ENCODE measurements at places on chromosomes 16 and 17.

GRCh38 chr17:21119247-21119918, 7.4 kb upstream of the DHRS7B start:
- peak; percentile 27 for DNase-seq

DNA sequence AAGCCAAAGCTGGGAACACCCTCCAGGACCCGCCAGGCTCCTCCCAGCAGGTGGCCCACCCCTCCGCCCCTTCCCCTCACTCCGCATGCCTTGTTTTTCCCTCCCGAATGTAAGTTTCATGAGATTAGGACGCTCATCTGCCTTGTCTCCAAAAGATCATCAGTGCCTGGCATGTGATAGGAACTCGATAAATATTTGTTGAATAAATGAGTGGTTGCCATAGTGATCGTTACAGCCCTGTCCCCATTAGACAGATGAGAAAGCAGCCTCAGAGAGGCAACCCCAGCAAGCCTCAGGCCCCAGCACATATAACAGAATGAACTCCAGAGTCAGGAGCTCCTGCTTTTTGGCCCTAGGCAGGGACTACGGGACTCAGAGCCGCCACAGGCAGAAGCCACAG, 5.0 kb downstream of the CAMKK1 start:
- no peak for DNase-seq

GRCh38 chr16:18827890-18828289, 26.5 kb upstream of the ARL6IP1 start:
- no peak for DNase-seq

DNA sequence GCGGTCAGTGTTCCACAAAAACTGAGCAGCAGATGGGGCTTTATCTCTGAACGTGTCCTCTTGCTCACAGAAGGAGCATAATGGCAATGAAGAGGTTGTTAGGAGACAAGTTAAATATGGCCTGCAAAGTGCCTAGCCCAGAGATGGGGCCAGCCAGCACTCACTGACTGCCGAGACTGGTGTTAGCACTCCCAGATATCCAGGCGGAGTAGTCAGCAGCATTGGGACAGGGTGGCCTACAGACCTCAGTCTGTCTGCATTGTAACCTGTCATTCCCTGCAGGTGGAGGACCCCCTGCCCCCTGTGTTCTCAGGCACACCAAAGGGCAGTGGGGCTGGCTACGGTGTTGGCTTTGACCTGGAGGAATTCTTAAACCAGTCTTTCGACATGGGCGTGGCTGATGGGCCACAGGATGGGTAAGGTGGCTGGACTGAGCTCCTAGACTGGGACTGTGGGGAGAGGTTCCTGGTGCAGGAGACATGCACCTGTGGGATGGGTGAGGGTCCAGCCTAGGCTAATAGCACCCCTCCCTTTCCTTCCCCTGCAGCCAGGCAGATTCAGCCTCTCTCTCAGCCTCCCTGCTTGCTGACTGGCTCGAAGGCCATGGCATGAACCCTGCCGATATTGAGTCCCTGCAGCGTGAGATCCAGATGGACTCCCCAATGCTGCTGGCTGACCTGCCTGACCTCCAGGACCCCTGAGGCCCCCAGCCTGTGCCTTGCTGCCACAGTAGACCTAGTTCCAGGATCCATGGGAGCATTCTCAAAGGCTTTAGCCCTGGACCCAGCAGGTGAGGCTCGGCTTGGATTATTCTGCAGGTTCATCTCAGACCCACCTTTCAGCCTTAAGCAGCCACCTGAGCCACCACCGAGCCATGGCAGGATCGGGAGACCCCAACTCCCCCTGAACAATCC, 4.2 kb downstream of the MFAP4 start:
- DNase-seq = no peak

DNA sequence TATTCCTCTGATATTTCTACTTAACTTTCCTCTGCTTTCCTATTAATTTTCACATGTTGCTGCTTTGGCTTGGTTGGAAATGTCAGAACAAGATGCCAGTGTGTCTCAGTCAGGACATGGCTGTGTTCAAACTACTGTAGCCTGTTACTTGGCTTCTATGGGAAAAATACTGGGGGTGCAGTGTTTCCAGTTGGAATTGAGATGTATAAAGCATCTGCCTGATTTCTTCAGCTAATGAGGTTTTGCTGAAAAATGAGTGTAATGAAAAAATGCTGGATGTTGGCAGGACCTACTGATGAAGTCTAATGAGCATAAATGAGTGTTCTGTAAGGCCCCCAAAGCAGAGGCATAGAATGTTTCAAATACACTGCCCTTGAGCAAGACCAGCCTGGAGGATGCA, 166.6 kb downstream of the PHKB start:
- DNase-seq = no peak

DNA sequence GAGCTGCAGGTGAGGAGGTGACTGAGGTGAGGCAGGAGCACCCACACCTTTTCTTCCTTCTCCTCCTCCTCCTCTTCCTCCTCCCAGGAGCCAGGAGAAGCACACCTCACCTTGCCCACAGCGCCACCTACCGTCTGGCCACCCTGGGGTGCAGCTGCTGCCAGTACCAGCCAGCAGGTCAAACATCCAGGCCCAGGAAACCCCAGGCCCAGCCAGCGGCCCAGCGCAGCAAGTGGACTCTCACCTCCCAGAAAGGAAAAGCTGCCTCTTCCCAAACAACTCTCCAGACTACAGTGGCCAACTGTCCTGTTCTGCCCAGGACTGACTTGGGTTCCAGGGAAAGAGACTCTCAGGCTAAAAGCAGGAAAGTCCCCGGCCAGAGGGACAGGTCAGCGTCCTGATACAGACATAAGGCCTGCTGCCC, 22.7 kb downstream of the PEMT start:
- DNase-seq = peak; percentile 20

DNA sequence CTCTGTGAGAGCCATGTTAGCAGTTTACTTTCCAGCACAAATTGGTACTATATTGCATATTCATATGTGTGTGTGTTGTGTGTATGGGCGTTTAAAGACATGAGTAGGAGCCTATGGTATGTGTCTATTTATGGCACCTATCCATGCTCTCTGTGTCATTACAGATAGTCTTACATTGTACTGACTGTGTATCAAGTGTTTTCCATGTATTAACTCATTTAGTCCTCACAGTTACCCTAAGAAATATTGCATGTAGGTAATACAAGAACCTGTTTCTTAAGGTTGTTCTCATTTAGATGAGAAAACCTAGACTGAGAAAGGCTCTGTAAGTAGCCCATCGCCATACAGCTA, 1.6 kb downstream of the ALG1 start:
- DNase-seq = no peak

DNA sequence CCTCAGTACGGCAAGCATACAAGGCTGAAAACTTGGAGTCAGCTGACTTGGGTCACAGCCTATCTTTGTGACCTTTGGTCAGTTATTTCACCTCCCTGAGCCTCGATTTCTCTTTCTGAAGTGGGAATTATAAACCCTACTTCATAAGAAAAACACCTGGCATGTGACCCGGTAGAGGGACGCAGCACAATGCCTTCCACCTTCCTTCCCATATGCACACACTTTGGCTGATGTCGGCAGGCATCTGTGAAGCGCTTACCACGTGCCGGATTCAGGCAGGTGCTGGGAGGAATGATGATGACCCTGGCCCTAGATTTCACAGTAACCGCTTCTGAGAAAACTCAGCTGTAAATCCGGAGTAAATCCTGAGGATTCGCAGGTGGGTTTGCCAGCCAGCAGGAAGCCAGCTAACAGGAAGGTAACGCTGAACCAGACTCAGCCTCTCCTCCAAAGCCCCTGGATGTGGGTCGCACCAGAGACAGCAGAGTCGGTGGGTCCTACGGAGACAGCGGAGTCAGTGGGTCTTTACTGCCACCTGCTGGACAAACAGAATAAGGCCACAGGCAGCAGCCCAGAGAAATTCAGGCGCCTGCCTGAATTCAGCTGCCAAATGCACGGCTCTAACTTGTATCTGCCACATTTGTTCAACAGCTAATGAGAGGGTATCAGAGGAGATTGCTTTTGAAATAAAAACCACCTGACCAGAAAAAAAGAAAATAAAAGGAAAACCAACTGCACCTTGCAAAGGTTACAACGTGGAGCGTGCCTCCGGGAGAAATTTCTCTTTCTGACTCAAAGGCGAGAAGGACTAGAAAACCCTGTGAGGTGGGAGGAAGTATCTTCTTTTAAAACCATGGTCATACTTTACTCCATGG, 16.6 kb downstream of the COPRS start:
- peak; percentile 69 for DNase-seq

DNA sequence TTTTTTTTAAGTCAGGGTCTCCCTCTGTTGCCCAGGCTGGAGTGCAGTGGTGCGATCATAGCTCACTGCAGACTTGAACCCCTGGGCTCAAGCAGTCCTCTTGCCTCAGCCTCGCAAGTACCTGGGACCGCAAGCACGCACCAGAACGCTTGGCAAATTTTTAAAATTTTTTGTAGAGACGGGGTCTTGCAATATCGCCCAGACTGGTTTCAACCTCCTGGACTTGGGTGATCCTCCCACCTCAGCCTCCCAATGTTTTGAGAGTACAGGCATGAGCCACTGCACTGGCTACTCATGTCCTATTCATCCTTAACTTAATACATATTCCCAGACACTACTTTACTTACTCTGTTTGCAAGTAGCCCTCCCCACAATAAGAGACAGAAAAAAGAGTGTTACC, 16.3 kb upstream of the RBL2 start:
- DNase-seq = no peak

- DNase-seq = no peak
Observed at GRCh38 chr16:58940609-58941008, 206.5 kb upstream of the GOT2 start.

- DNase-seq = peak; percentile 65
Observed at GRCh38 chr16:73713251-73713650, 583.4 kb upstream of the PSMD7 start.

- DNase-seq = no peak
Observed at GRCh38 chr17:40819528-40820125, 2.8 kb downstream of the KRT10 start.

GRCh38 chr16:86428729-86429517, 81.4 kb upstream of the FOXF1 start:
- no peak for DNase-seq

DNA sequence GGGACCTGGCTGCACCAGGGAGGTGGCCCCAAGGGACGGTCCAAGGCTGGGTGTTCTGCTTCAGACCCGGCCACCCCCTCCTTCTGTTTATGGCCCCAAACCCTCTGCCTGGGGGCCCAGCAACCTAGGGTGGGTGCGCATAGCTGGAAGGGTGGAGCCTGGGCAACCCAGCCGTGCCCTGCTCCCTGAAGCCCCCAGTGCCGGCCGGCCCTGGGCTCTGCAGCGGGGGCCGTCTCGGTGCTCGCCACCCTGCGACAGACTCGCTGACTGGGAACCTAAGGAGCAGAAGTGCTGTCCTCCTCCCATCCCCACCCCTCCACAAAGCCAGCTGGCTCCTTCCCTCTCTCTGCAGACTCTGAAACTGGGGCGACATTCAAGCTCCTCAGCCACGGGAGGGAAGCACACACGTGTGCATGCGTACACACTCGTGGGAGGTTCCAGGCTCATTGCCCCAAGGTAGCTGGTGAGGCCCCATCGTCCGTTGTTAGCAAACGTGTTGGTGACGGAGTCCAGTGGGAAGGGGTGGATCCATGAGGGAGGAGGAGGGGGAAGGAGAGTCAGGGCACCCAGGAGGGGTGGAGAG, 43.4 kb downstream of the ENGASE start:
- DNase-seq = no peak

DNA sequence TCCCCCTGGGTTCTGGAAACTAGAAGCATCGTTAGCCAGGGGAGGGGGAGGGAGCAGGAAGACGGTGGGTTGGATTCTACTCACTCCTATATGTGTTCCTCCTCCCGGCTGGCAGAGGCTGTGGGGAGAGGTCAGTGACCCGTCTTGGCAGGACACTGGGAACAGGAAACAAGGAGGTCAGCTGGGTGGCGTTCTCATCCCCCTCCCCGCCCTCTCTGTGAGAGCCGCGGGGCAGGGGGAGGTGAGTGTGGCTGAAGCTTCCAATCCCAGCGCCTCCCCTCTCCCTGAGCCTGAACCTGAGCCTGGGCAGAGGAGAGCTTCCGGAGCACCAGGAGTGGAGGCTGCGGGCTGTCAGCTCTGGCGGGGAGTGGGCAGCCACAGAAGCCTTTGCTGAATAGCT, 12.5 kb downstream of the GPRC5C start:
- DNase-seq = no peak

DNA sequence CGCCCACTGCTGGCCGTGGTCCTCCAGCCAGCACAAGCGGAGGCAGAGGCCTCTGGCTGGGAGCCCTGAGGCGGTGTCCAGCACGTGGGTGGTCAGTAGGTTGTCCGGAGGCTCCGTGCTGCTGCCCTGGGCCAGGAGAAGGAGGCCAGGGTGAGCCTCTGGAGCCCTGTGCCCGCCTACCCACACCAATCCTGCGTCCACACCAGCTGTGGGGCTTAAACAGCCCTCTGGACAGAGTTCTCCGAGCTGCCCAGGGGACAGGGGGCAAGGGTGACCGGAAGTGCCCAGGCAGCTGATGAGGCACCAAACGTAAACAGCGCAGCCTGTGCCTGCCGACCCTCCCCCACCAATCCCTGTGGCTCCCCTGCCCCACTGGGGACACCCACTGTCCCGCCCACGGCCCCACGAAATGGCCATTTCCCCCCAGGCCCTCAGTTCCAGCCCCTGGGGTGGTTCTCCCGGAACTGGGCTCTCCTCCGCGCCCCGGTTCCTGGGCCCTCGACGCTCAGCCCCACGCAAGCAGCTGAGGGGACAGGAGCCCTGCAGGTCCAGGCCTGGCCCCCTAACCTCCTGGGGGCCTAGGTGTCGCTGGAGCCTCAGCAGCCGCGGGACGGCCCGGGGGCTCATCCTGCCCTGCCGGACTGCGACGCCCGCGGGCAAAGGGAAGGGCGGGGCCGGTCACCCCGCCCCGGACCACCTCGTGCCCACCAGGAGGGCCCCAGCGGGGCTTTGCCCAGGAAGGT, 27.9 kb upstream of the DBNDD1 start:
- no peak for DNase-seq

DNA sequence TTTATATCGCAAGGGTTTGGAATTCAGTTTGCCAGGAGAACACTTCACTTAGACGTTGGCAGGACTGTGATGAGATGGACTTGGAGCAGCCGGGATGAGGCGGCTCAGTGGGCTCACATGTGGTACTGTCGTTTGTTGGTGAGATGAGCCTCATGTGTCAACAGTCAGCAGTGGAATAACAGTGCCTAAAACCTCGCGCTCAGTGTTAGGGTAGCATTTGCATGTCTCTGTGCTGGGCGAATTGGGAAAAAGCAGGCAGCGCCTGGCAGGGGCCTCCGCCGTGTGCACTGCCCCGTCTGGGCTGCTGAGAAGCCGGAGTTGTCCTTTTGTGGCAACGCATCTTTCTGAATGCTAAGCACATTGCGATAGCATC, 49.7 kb downstream of the CRISPLD2 start:
- DNase-seq = no peak

- no peak for DNase-seq
Observed at GRCh38 chr16:88948781-88949490, 28.1 kb downstream of the CBFA2T3 start.

DNA sequence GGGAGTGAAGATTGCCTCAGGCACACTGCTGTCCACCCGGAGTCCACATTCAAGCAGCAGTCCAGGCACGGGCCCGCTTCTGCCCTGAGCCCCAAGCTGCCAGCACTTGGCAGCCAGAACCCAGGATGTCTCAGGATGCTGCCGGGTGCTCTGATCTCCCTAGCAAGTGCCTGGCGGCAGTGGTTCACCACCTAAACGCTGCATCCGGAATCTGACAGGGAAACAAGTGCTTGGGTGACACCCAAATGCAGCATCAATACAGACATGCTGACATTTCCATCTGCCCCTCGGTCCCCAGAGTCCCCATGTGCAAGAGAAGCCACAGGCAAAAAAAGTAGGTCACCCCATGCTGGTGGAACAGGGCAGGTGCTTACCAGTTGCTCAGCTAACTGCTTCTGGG, 197.1 kb upstream of the RPL38 start:
- no peak for DNase-seq

GRCh38 chr17:41835800-41836549, at the start of gene NT5C3B:
NT5C3B (minus strand) TSS chr17:41836232; CDS start chr17:41836193, 39 bp downstream.
- peak; percentile 17 for DNase-seq

- no peak for DNase-seq
Observed at GRCh38 chr17:81073967-81074839, 39.3 kb downstream of the BAIAP2 start.
